Mucosa of descending colon (tissue), 3 donors: ENCODE measurements at places on chromosomes 1 and 21.

DNA sequence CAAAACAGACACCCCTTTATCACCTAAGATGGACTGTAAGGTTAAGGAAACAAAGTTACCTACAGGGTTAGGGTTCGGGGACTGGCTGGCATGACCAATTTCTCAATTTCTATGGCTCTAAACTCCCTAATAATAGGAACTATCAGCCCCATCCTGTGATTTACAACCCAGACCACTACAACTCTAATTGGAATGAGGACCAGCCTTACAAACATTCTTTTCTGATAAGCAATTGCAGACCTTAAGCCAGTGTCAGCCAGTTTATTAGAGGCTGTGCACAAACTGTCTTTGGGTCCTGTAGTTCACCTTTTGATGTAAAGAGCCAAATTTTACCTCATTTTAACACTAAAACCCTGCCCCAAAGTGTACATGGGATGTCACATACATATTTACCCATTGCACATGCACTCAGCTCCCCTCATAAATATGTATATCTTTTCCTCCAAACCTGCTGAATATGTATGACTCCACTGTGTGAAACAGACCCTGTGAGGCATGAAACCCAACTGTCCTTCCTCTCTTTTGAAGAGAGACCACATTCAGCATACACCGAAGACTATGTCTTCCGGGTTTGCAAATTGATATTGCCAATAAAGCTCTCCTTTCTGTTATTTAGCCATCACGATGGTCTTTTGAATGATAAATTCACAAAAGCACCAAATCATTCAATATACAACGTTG lies 7.3 kb upstream of the APP start:
- no peak for DNase-seq

GRCh38 chr1:180646093-180646492 lies 14.3 kb downstream of the XPR1 start:
- no peak for DNase-seq

DNA sequence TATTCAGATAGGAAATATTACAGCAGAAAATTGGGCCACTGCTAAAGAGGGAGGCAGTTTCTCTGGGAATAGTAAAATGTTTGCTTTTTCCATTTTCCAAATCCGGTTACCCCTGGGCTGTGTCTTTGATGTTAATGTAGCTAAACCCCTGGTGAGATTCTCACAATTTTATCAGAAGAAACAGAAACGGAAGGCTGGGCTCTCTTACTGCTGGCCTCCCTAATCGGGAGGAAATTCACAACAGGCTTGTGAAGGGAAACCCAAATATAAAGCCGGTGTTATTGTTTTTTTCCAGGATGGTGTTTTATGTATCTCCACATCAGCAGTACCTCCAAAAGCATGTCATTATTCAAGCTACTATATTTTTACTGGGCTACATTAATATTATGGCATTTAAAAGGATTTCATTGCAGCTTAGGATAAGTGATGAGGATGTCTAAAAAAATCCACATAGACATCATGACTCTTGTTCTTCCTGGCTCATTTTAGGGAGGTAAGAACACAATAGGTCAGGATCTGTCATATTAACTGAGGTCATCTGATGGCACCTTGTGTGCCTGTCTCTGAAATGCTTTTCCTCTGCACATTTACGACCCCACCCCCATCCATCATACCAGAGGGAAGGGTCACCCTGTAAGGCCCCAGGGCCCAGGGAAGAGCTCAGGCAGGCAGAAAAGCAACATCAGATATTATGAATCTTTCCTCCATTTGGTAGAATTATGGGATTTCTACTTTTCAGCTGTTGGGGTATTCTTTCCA lies 158.7 kb downstream of the DSCAM start:
- DNase-seq: no peak

GRCh38 chr1:66540434-66541032 lies 6.6 kb downstream of the SGIP1 start:
- DNase-seq: no peak

GRCh38 chr1:3483801-3484444 lies 29.5 kb downstream of the ARHGEF16 start:
- peak; percentile 77 for DNase-seq

GRCh38 chr1:168732736-168733135 lies 3.7 kb upstream of the DPT start:
- DNase-seq: no peak

DNA sequence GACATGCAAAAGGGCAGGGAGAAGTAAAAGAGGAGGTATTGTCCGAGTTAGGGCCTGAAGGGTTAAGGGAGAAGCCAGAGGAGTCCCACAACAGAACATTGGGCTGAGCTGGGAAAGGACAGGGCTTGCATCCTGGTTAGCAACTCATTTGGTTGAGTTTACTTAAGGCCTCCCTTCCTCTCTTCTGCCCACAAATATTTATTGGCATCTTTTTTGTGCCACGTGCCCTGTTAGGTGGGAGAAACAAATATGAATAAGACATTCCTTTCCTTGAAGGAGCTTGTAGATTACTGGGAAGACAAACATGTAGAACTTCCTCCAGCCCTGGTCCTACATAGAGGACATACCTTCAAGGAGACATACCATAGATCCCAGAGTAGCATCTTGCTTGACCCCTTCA lies 53.0 kb upstream of the PRELP start:
- DNase-seq: no peak

- DNase-seq: no peak
Observed at GRCh38 chr1:234838182-234838581, 228.2 kb upstream of the IRF2BP2 start.

DNA sequence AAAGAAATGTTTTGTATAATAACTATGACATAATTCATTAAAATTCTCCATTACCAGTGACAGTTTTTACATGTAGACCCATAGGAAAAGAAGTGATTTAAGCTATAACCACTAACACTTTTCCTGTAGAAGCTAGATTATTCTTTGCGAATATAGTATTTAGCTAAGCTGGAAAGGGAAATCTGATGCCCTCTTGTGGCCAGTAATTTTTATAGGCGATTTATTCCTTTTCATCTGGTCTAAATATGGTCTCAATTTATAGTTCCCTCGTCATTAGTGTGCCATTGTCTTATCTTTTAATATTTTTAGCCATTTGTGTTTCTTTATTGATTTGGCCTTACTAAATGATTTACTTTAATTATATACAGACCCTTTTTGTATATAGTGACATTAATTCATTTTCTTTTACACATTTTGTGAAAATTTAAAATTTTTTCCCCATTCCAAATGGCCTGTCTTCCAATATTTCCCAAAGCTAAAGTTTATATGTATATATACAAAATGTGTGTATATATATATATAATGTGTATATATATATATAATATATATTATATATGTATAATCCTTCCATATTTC lies 26.7 kb downstream of the BTG3 start:
- peak; percentile 58 for DNase-seq

GRCh38 chr1:119590393-119590792 lies 57.7 kb downstream of the ZNF697 start:
- DNase-seq: no peak

DNA sequence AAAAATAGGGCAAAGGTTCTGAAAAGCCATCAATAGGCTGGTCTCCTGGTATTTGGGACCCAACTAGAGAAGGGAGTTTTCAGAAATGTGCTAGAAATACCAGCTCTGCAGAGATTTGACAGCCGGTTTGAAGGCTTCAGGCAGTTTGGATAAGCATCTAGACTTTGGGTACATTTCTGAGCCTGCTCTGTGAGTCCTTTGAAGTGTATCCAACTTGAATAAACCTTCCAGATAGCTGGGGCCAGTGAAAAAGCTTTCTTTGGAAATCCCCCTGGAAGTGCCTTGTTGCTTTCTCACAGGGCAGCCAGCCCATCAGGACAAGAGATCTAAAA lies 6.4 kb upstream of the PEF1 start:
- no peak for DNase-seq

- no peak for DNase-seq
Observed at GRCh38 chr1:234734869-234735268, 124.9 kb upstream of the IRF2BP2 start.

DNA sequence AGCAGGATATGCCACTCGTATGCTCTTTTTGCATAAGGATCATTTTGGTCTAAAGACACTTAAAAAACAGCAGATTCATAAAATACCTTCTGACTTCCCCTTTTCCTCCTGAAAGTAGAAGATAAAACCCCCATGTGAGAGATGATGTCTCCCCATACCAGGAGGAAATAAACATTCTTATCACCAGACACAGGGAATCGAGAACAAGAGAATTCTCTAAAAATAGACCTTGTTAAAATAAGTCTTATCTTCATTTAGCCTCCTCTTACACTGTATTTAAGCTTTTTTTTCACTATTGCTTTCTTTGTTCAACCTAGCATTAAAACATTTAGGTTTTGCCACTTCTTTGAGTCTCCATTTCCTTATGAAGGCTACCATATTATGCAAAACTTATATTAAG lies 709.3 kb downstream of the KCNT2 start:
- no peak for DNase-seq

- DNase-seq: no peak
Observed at GRCh38 chr21:39265603-39266002, 47.8 kb downstream of the BRWD1 start.

DNA sequence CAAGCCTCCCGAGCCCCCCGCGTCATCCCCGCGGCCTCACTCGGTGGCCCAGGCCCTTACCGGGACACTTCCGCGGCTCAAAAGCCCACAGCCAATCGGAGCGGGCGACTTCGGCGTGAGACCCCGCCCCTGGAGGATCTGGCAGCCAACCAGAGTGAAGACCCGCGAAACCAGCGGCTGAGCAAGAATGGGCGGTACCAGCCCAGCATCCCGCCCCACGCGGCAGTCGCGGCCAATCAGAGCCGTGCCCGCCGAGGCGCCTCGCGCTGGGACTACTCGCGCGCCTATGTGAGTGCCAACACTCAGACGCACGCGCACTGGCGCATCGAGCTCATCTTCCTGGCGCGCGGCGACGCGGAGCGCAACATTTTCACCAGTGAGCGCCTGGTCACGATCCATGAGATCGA lies 22.5 kb downstream of the DISP3 start:
- DNase-seq: no peak

GRCh38 chr1:247453245-247453644 lies 4.7 kb downstream of the OR2B11 start:
- no peak for DNase-seq

GRCh38 chr1:220726634-220727033 lies 21.5 kb upstream of the MTARC2 start:
- no peak for DNase-seq

GRCh38 chr1:43832255-43832654 lies 101.3 kb upstream of the ARTN start:
- no peak for DNase-seq

DNA sequence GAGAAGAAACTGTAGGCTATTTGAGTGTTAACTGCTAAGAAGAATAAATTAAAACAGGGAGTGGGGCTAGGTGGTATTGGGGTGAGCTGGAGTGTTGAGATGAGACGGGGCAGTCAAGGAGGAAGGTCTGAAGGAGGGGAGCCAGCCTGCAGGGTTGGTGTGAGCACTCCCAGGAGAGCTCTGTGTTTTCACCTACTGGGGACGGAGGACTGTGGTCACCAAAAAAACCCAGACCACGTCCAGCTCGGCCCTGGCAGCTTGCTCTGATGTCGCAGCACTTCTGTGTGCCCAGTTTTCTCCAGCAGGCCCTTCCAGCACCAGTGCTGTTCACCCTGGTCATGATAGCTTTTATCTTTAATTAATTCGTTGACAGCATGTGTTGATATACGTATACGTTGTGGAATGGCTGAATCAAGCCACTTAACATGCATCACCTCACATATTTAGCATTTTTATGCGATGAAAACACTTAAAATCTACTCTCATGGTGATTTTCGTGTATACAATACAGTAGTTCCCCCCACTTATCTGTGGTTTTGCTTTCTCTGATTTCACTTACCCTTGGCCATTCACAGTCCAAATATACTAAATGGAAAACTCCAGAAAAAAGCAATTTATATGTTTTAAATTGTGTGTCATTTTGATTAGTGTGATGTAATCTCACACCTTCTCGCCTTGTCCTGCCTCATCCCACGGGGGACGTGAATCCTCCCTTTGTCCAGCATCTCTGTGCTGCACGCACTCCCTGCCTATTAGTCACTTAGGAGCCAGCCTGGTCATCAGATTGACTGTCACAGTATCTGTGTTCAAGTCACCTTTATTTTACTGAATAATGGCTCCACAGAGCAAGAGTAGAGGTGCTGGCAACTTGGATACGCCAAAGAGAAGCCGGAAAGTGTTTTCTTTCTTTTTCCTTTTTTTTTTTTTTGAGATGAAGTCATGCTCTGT lies 12.3 kb downstream of the FAM3B start:
- no peak for DNase-seq

DNA sequence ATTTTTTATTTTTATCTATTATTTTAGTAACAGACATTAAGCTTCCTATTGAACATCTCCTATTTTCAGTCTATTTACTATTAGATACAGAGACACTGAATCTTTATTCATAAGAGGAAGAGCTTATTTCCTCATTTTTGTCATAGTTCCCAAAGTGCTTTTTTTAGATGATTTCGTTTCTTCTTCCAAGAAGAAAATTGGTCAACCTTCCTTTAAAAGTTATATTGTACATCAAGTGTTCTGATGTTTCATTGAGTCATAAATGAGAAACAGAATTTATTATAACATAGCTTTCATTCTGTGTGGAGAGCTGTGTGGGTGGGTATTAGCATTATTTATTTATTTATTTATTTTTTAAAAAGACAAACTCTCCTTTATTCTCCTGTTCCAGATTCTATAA lies 50.6 kb upstream of the BACH1 start:
- DNase-seq: no peak

- no peak for DNase-seq
Observed at GRCh38 chr1:11494771-11495170, 15.8 kb downstream of the DISP3 start.

DNA sequence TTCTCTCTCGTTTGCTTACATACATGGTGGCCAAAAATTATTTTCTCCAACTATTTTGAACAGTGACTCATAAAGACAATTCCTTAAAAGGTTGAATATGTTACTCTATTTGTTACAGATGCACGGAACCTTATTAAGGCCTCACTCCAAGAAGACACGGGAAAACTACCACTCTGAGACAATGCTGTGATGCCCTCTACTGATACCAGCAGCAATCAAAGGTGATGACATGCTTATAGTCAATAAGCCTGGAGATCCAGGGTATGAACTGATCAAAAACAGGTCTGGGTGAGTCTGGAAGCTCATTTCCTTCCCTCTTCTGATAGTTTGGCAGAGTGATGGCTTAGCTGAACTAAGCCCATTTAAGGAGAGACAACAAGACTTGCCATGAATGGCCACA lies 563.0 kb downstream of the LRRIQ3 start:
- DNase-seq: no peak

- no peak for DNase-seq
Observed at GRCh38 chr1:84217239-84217638, 73.2 kb downstream of the PRKACB start.
